Mesothelial cell of epicardium (in vitro differentiated cells): ENCODE measurements at places on chromosomes 1 and 21. TPM values are rescaled to one million over a fixed set of nuclear protein-coding genes. Genes with fewer than 3 reads are reported as not detected.
A peak's percentile ranks its signal among the peaks of the same experiment; 100 is the strongest.

DNA sequence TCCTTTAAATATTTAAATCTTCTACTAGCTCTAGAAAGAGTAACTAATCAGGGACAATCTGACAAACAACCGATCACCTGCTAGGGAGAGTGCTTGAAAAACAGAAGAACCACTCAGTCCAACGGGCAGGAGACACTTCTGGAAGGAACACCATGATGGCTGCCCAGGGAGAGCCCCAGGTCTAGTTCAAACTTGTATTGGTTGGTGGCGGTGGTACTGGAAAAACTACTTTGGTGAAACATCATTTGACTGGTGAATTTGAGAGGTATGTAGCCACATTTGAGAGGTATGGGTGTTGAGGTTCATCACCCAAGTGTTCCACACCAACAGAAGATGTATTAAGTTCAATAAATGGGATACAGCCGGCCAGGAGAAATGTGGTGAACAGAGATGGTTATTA is 4.8 kb upstream of the WDR47 start:
- H3K27me3 ChIP-seq: peaks cover 8% of the 10 kb centered on the region
- no peaks in the 10 kb centered on the region for H3K36me3 ChIP-seq
- no peak overlapping the region for H3K4me3 ChIP-seq
- no peak overlapping the region for H3K27ac ChIP-seq
- no peaks in the 10 kb centered on the region for H3K4me1 ChIP-seq
- DNase-seq: no peak

DNA sequence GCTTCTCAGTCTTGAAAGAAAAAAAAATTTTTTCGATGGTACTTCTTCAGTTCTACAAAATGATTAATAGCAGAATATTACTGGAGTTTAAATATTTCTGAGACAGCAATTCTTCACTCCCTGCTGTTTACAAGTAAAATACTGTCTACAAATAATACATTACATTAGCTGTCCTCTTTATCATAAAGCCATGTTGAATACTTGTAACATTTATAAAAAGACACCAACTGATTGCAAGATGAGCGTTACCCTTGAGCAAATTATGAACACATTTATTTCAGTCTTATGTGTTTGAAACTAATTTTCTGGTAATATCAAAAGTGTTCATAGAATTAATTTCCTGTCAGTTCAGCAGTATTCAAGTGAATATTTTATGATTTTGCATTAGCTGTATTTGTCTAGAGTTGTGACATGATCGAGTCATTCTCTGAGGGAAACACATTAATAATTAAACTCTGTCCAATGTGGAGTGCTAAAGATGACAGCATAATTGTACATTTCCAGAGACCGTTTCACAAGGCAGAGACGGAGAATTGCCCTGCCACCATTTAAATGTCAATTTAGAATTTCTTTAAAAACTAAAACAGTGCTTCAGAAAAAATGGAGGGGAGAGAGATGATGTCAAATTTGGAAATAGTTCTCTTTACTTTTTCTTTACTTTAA is 1359.0 kb upstream of the ADGRL4 start:
- no peak for DNase-seq
- H3K27me3 ChIP-seq: no peaks in the 10 kb centered on the region
- peaks cover 5% of the 10 kb centered on the region for H3K4me1 ChIP-seq
- no peaks in the 10 kb centered on the region for H3K36me3 ChIP-seq
- no peak overlapping the region for H3K27ac ChIP-seq

GRCh38 chr1:245684571-245684970 is 529.8 kb downstream of the KIF26B start:
- no peak overlapping the region for H3K27ac ChIP-seq
- peaks cover 14% of the 10 kb centered on the region for H3K36me3 ChIP-seq
- H3K4me1 ChIP-seq: peaks cover 14% of the 10 kb centered on the region
- no peak overlapping the region for H3K4me3 ChIP-seq
- no peaks in the 10 kb centered on the region for H3K27me3 ChIP-seq

DNA sequence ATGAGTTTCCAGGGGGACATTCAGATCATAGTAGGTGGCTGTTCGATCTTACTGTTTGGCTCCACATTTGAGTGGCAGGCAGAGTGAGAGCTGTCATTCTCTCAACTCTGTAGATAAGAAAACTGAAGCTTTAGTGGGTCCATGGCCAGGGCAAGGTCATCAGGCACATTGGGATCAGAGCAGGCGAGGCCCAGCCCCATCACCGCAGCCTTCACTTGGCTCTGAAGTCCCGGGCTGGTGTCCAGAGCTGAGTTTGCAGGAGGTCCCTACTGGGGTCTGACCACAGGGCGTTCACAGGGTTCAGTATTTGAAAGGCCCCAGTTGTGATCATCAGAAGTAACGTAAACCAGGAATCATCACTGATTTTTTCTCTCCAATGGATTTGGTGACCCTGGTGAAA is 76.7 kb downstream of the OBSCN start:
- H3K27me3 ChIP-seq: no peaks in the 10 kb centered on the region
- no peak overlapping the region for H3K4me3 ChIP-seq
- DNase-seq: no peak
- H3K36me3 ChIP-seq: peaks cover 12% of the 10 kb centered on the region
- no peaks in the 10 kb centered on the region for H3K4me1 ChIP-seq
- no peak overlapping the region for H3K27ac ChIP-seq

GRCh38 chr1:6572653-6573383 is 7.0 kb upstream of the ZBTB48 start:
- H3K4me1 ChIP-seq: no peaks in the 10 kb centered on the region
- no peak overlapping the region for H3K4me3 ChIP-seq
- no peaks in the 10 kb centered on the region for H3K36me3 ChIP-seq

DNA sequence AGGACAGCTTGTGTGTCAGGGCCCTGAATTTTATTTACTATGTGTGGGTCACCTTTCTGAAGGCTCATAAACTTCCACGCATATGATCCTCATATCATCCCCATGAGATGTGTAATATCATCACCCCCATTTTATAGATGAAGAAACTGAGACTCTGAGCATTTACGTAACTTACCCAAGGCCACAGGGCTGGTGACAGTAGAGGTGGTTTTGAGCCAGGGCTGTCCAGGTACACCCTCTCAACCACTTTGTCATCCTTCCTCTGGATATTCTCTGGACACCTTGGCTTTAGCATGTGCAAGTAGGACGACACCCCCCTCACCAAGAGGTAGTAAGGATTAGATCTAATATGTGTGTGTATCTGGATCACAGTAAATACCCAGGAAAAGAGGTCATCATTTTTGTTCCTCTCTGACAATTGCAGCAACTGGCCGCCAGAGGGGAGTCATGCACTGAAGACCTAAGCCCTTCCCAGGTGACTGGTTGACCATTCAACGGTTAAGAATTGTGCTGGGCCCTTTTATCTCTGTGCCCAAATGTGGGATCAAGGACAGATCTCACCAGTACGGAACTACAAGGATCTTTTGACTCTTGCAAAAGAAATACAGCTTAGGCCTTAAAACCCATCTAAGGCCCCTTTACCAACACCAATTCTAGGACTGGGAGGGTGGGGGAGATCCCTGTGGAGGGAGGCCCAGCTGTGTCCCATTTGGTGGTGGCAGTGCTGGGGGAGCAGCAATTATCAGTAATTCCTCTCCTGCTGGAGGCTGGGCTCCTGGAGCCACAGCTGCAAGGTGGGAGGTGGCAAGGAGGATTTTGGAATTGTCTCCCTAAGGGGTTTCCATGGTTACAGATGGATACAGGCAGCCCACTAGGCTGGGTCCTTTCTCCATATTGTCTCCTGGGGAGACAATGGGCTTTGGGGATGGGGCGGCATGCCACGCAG is 13.7 kb upstream of the E2F2 start:
- no peaks in the 10 kb centered on the region for H3K36me3 ChIP-seq
- H3K4me3 ChIP-seq: no peak overlapping the region
- peaks cover 24% of the 10 kb centered on the region for H3K4me1 ChIP-seq
- peak; percentile 59 for DNase-seq
- H3K27ac ChIP-seq: peak overlapping the region; percentile 60
- H3K27me3 ChIP-seq: no peaks in the 10 kb centered on the region

DNA sequence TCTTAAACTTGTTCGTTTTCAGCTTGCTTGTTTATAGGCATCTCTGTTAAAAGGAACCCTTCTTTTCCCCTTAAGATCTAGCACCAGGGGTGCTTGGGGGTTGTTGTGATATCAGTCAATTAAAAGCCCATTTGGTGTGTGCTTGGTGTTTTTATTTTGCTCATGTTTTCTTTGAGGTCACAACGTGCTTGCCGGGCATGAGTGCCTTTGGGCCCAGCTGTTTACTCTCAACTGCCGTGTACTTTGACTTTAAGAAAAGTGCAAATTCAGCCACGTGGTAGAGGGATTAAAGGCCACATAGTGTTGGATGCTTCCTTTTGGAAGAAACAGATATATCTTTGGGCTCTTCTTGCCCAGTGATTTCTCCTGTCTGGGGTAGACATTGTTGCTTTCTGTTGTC is 10.5 kb downstream of the ARID1A start:
- peaks cover 29% of the 10 kb centered on the region for H3K4me1 ChIP-seq
- no peak overlapping the region for H3K4me3 ChIP-seq
- peaks cover 11% of the 10 kb centered on the region for H3K36me3 ChIP-seq
- no peak for DNase-seq
- H3K27me3 ChIP-seq: no peaks in the 10 kb centered on the region

DNA sequence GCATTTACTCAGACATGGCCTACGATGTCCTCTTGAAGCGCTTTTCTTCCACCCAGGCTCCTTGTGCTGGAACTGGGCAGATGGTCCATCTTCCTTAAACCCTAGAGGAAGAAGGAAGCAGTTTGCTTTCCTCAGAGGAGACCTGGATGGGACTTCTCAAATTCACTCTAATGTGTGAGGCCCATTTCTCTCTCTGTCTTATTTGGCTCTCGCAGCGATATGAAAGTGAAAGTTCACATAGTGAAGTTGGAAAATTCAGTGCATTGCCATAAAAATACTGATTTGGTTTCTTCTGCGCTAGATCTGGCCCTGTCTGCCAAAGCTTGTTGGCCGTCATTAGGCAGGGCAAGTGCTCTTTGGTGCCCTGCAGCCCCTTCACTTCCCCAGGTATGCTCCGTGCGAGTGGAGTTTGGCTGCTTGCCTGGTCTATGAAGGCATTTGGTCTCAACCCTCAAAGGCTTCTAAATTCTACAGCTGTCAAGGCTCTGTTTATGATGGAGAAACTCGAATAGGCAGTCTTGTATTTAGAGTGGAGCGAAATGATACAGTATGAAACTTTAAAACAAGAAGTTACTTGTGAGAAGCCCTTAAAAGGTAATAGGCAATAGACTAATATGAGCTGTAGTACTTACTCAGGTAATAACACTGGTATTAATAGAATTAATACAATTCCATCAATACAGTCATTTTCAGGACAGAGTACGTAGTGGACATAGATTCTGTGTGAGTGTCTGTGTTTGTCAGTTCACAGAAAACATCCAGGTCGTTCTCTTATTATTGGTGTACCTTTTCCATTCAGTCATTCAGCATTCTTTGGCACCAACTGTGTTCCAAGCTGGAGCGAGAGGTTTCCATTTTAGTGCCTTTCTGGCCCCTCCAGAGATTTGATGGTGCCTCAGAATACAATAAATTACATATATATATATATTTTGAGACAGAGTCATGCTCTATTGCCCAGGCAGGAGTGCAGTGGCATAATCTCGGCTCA is 20.5 kb downstream of the SZRD1 start:
- peak overlapping the region; percentile 88 for H3K27ac ChIP-seq
- no peak for DNase-seq
- peaks cover 21% of the 10 kb centered on the region for H3K4me1 ChIP-seq
- no peaks in the 10 kb centered on the region for H3K27me3 ChIP-seq
- H3K4me3 ChIP-seq: no peak overlapping the region
- peaks cover 3% of the 10 kb centered on the region for H3K36me3 ChIP-seq

DNA sequence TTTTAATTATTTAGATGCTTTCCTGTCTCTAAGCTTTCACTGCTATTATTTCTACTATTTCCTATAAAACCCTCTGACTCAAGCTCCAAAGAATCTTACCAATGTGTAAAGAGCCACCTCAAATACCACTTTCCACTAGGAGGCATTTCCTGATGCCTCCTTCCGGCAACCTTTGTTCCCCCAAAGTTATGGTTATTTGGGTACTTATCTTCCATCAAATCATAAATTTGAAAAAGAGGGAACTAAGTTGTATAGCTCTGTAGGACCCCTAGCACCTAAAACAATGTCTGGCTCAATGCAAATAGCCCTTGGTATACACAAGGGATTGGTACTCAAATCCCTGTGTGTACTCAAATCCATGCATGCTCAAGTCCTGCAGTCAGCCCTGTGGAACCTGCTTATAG is 79.6 kb downstream of the NME7 start:
- H3K27me3 ChIP-seq: no peaks in the 10 kb centered on the region
- H3K27ac ChIP-seq: no peak overlapping the region
- peaks cover 24% of the 10 kb centered on the region for H3K36me3 ChIP-seq
- H3K4me1 ChIP-seq: peaks cover 4% of the 10 kb centered on the region
- no peak for DNase-seq
- H3K4me3 ChIP-seq: no peak overlapping the region

DNA sequence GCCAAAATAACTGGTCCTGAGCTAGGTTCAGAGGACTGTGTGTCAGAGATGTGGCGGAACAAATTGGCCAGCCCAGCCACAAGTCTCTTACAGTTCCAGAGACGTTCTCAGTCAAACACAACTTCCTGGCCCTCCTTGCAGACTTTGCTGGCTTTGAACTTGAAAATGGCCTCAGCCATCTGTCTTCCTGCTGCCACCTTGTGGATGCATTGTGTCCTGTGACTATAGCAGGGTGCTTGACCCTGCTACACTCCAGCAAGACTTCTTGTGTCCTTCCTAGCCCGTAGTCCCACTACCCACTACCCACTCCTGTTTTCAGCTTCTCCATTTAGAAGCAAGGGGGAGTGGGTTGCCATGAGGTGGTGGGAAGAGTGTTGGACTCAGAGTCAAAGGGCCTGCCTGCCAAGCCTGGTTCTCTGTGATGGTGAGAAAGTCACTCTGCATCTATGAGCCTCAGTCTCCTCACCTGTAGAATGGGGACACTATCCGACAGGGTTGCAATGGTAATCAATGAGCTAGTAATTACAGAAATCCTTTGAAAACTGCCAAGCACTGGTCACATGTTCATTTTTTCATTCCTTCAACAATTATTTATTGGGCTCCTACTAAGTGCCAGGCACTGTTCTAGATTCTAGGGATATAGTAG is 109.9 kb downstream of the IGSF21 start:
- no peaks in the 10 kb centered on the region for H3K36me3 ChIP-seq
- H3K27me3 ChIP-seq: peaks cover 65% of the 10 kb centered on the region
- no peak for DNase-seq
- no peak overlapping the region for H3K4me3 ChIP-seq

GRCh38 chr1:218344814-218345672 is at the start of gene TGFB2:
TGFB2 (plus strand) TSS chr1:218345336; CDS start chr1:218346702, 1,366 bp downstream.
- H3K4me3 ChIP-seq: no peak within 1 kb of the TSS
- peaks cover 9% of the 10 kb centered on the region for H3K27me3 ChIP-seq
- DNase-seq: no peak
- no peaks in the 10 kb centered on the region for H3K36me3 ChIP-seq

DNA sequence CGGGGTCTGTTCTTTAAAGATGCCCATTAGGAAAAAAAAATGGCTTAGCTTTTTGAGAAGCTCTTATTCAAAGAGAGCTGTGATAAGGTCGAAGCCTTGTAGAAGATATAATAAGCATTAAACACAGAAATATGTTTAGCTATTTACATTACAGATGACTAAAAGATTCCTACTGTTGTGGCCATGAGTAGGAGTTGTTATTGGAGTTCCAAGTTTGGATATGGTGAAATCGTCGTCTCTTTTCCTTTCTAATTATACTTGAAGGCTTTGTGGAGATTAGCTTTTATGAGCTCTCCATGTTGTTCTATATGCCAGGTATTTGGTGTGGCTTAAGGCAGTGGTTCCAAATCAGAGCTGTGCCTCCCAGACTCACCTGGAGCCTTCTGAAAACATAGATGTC is 79.9 kb upstream of the LAMC2 start:
- no peak overlapping the region for H3K27ac ChIP-seq
- no peaks in the 10 kb centered on the region for H3K27me3 ChIP-seq
- DNase-seq: no peak

The ZNF695 gene
- total RNA-seq: 5.9 to 9.2 TPM (median 7.7 TPM) in 3 replicates

The CCT8 gene
- total RNA-seq: 166 to 174 TPM (median 171 TPM) in 3 replicates

The TRIM45 gene
- 39.1 to 41.5 TPM (median 40.0 TPM) in 3 replicates for total RNA-seq

The NUDT4B gene
- 0.34 to 0.44 TPM in 2 of 3 replicates, not detected in the other for total RNA-seq
